Muscle of leg (tissue), 16 donors: ENCODE measurements at places on chromosomes 7 and 10.
A peak's percentile ranks its signal among the peaks of the same experiment; 100 is the strongest.

DNA sequence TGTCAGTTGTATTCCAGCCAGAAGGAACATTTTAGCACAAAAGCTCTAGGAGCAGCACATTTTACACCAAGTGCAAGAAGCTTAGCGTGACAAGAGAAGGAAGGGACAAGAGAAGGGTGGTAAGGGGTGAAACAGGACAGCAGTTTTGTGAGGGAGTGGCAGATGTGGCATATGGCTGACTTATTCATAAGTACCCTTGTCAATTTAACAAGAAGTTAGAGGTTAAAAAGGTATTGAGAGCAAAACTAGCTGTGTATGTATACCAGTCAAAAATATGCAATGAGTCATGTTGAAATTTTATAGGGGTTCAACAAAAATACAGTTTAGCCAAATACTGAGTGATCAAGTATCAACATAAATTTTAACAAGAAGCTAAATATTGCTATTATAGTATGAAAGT lies 561.5 kb upstream of the POT1 start:
- DNase-seq, result no peak

DNA sequence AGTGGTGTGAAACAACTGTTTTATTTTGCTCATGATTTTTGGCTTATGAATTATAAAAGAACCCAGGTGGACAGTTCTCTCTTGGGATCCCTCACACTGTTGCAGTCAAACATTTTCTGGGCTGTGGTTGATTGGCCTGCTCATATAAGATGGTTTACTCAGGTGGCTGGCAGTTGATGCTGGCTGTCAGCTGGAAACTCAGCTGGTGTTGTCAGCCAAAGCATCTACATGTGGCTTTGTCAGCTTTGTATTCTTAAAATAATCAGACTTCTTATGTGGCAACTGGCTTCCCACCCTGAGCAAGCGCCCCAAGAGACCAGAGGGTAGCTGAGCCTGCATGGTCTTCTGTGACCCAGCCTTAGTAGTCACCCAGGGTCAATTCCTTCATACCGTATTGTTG lies 534.7 kb downstream of the NRG3 start:
- DNase-seq, result peak; percentile 24

GRCh38 chr10:7302392-7302906 lies 108.4 kb downstream of the SFMBT2 start:
- no peak for DNase-seq

DNA sequence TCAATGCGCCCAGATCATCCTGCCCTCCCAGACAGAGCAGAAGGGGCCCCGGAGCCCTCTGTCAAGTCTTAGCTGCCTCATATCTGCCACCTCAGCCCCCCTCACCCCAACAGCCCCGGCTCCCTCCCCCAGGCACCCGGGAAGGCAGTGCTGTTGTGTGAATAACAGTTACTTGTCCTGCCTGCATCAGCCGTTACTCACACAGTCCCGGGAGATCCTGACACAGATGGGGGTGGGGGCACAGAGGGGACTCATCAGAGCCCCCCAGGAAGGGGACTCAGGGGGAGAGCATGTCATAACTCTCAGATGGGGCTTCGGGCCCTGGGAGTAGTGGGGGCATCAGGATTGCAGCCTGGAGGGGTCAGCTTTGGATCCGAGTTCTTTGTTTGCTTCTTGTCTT lies 12.4 kb upstream of the SERPINE1 start:
- DNase-seq, result no peak

DNA sequence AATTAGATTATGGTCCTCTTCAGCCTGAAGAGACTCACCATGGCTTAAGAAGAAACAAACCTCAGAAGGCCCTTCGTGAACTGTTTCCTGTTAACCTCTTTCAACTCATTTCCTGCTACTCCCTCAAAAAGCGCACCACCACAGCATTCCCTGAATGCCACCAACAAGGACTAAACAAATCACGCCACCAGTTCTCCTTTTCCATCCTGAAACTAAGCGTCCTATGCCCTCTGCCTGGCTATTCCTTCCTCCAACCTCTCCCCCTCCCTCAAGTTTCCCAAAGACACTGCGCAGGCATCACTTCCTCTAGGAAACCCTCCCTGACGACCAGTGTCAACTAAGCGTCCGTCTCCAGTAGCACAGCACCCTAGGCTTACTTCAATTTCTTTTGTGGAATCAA lies 12.0 kb downstream of the YWHAG start:
- peak; percentile 37 for DNase-seq

GRCh38 chr7:92461027-92462003 lies 14.0 kb downstream of the GATAD1 start:
- peak; percentile 22 for DNase-seq

GRCh38 chr7:86814661-86815379 lies 171.1 kb downstream of the GRM3 start:
- peak; percentile 17 for DNase-seq

DNA sequence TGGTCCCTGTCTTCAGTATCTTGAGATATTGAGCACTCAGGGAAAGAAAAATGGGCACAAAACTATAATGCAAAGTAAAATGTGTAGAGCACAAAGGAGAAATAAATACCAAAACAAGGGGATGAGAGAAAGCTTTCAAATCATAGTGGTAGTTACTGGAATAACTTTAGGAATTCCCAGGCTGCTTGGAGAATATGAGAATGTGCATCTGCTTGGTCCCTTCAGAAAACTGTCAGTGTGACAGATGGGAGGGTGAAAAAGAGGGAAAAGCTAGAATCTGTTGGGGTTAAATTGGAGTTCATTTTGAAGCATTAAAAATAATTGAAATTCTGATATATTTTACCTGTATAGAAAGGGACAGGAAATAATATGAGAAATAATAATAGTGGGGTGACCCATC lies 15.3 kb downstream of the ST7 start:
- DNase-seq, result no peak

DNA sequence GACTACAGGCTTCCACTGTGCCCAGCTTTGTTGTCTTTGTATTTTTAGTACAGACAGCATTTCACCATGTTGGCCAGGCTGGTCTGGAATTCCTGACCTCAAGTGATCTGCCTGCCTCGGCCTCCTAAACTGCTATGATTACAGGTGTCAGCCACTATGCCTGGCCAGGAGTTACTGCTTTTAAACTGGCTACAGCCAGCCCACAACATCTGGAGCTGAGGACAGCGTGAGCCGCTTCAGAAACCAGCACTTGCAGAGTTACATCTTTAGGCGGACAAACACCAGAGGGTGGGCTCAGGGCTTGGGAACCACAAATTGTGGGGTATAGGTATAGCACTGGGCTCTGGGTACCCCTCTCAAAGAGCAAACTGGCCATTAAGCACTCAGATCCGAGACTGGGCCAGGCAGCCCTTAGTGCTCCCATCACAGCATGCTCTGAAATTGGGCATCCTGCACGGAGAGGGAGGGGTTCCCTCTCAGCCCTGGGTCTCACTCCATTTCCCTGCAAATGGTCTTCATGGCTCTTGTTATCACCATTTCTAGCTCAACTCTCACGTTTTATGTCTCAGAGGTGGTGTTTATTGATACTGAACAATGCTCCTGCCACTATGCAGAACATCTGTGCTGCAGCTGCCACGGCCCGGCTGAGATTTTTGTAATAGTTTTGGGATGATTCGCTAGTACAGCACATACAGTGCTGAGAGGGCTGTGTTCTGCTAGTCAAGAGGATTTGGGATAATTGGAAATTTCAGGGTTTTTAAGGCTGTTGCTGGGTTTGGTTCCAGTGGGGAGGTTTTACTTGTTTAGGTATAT lies 146.4 kb upstream of the LYZL2 start:
- peak; percentile 91 for DNase-seq

- DNase-seq, result peak; percentile 27
Measured at GRCh38 chr10:84179059-84179710, 5.6 kb downstream of the GPR15LG start.

- no peak for DNase-seq
Measured at GRCh38 chr10:88895250-88895649, 15.2 kb downstream of the STAMBPL1 start.

GRCh38 chr7:28706584-28706983 lies 251.5 kb downstream of the TRIL start:
- DNase-seq, result no peak

GRCh38 chr10:61120805-61121204 lies 176.8 kb upstream of the RHOBTB1 start:
- no peak for DNase-seq

GRCh38 chr10:66586897-66587679 lies 338.7 kb upstream of the LRRTM3 start:
- DNase-seq, result no peak

GRCh38 chr10:100223879-100224278 lies 5.5 kb downstream of the CHUK start:
- DNase-seq, result no peak

DNA sequence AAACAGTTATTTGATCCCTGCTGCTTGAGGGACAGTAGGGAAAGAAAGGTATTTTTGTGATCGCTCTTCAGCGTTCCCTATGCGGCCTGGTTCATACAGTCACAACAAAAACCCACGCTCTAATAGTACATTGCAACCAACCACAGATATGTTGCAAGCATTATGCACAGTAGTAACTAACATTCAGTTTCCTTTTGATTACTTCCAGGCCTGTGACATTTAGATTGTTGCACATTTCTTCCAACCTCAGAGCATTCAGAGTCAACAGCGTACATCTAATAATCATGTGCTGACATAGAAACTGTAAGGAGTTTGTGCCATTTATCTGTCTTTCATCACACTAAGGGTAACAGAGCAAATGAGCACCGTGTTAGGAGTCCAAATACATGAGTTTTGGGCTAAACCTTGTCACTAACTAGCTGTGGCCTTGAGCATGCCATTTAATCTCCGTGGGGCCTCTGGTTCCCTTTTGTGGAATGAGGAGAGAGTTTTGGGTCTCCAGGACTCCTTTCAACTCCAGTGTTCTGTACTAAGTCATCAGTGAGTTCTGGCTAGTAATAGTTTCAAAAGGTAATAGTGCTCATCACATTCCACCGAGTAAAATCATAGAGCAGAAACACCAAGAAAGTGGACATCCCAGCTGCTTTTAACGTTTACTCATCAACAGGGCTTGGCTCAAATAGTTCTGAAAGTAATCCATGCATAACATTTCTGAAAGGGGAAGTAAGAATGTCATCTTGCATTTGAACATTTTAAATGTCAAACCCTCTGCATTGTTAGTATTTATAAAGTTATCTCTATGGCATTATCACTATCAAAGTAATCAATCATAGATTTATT lies 99.0 kb upstream of the FZD1 start:
- peak; percentile 75 for DNase-seq

- peak; percentile 61 for DNase-seq
Measured at GRCh38 chr10:20858292-20859124, 38.6 kb downstream of the NEBL start.

DNA sequence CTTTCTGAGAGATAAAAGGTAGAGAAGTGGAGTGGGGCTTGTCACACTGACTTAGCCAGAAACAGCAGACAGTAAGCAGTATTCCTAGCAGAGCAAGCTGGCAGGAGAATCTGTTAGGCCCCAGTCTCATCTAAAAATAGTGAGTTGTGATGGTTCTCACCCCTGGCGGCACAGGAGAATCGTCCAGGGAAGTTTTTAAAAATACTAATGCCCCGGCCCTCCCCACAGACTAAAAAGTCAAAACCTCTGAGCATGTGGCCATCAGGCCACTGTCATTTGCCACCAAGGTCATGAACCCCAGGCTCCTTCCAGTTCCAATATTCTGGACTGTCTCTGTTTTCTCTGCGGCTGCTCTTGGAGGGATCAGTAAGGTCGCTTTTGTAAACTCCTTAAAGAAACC lies 34.0 kb downstream of the LYZL1 start:
- DNase-seq, result peak; percentile 80

GRCh38 chr7:87091487-87092066 lies 32.1 kb upstream of the ELAPOR2 start:
- no peak for DNase-seq

DNA sequence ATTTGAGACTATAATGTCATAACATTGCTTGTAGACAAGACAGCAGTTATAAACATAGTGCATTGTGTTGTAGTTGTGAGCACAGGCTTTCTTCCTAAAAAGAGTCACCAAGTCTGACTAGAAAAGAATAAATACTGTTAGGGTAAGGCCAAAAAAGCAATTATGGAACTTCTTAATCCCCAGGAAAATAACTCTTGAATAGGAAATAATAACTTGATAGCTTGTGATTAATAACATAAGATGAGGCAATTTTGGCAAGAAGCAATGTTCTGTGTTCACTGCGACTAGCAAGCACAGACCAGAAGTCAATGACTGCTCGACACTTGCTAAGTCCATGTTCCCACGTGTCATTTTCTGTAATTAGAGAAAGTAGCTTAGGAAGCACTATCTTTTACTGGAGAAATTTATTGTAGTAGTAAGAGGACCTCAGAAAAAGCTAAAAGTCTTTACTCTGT lies 97.1 kb downstream of the AGMO start:
- peak; percentile 74 for DNase-seq

DNA sequence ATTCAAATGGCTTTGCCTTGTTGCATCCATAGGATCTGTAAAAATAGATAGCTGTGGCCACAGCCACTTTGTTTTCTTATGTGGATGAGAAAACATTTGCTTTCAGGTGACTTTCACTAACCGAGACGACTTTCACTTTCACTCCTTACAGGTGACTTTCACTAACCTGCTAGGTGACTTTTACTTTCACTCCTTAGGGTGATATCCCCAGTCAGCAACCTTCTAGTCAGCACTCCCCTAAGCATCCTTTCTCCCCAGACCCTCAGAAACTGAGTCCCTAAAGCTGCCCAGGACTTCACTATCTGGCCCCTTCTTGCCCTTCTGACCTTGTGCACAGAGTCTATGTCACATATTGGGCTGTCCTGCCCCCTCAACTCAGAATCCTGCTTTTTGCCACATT lies 177.5 kb downstream of the RELN start:
- no peak for DNase-seq

DNA sequence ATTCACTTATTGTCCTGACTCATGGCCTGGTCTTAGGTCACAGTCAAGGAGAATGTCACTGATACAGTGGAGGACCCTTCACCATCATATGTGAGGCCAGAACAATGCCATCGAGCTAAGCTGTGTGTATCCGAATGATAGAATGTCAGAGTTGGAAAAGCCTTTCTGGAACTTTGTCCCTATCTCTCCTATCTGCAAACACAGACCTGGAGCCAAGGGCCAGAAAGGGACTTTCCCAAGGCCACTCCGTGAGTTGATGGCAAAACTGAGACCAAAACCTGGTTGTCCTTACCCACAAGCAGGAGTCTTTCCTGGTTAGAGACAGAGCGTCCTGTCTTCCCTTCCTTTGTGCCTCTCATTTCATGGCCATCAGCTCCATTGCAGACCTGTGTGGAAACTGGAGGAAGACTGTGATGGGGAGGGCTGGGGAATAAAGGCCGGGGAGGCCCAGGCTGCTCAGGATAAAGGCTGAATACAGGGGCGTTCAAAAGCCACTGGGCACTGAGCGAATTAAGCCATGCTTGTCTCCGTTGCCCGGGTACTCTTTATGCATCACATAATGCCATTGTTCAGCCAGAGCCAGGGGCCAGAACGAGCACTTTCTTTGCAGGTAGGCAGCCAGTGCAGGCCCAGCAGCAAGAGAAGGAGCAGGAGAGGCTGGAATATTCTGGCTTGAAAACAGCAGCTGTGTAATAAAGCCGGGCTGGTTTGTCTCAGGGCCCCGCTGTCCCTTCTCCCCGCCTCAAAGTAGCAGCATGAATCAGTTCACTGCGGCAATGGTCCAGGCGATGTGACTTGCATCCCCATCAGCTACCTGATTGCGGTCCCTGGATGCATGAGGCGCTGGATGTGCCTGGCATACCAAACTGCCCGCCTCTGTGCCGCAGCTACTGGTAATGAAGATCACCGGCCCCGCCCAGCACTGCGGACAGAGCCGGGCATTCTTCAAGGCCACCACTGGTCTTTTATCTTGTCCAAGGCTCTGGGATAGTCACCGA lies 143.0 kb downstream of the RPS24 start:
- no peak for DNase-seq

- no peak for DNase-seq
Measured at GRCh38 chr10:44760513-44760912, 150.6 kb upstream of the TMEM72 start.
